CD14-positive monocyte (primary cell): ENCODE measurements at places on chromosomes 12 and 14.

DNA sequence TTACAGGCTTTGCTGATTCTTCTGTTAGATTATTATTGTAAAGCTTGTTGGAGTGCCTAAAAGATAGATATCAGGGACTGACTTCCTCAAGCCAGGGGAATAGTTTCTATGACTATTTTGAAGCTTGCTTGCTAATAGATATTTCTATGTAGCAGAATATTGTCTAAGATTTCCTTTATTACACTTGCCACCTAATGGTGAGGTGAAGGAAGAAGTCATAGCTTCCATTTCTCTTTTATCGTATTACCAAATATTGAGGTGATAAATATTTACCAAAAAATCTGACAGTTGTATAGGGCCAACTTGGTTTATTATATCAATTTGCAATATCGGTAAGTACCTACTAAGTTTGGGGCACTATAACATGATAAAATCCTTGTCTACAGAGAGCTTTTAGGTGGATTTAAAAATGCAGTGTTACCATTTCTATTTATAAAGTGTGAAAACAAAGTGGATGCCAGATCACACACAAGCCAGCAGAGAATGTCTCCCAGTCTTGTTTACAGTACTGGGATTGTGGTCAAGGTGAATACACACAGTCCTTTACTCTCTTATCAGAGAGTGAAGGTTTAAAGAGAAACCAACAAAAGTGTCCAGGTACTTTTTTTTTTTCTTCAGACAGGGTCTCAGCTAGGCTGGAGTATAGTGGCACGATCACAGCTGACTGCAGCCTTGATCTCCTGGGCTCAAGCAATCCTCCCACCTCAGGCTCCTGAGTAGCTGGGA lies 137.9 kb downstream of the IGF1 start:
- no peak for DNase-seq

DNA sequence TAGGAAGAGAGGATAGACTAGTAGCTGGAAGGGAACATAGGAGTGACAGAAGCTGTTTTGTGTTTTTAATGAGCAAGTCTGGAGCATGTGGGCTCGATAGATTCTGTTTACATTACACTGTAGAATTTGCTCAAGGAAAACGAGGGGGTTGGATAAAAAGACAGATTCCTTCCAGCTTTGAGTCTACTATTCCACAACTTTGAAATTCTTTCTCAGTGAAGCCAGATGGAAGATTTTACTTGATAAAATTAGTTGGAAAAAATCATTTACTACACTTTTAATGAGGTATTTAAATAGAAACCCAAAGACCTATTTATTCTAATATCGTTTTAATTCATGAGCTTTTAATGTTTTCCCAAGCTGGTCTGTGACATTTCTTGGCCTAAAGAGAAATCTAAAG lies 19.5 kb upstream of the EPS8 start:
- DNase-seq, result no peak

GRCh38 chr14:52111583-52111982 lies 42.7 kb upstream of the NID2 start:
- DNase-seq, result no peak

DNA sequence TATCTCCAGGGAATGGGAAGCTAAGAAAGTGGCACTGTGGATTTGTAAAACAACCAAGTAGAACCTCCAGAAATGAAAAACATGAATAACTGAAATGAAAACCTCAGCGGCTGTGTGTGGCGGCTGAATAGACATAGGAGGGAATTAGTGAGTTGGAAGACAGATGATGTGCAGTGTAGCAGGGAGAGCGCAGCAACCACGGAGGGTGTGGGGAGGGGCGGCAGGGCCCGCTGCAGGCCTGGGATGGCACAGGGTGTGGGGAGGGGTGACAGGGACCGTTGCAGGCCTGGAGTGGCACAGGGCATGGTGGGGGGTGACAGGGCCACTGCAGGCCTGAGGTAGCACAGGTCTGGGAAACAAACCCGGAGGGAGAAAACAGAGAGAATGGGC lies 51.1 kb downstream of the BEGAIN start:
- DNase-seq, result no peak

DNA sequence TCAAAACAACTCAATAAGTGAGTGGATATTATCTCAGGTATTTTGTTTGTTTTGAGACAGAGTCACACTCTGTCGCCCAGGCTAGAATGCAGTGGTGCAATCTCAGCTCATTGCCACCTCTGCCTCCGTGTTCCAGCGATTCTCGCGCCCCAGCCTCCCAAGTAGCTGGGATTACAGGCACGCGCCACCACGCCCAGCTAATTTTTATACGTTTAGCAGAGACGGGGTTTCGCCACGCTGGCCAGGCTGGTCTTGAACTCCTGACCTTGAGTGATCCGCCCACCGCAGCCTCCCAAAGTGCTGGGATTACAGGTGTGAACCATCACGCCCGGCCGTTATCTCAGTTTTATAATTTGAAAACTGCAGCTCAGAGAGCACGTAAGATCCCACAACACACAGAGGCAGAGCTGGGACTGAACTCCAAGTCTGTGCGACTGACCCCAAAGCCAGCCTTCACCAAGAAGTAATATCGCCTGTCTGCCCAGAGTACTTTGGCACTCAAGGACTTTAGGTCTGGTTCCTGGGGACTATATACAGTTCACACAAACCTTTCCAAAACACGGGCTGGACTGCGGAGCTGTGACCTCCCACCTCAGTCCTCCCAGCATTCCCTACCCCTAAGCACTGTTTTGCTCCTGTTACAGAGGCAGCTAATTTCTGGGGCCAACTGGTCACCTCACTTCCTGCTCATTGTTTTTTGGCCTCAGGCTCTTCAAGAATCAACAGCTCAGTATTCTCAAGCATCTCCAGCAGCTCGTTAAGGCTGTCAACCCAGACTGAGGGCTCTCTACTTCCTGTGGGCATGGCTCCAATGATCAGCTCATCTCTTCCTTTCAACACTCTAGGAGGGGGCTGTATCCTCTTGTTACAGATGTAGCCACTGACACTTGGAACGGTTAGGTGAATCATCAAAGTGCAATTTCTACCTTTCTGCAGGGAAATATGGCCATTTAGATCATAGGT lies 22.5 kb downstream of the TESC start:
- no peak for DNase-seq

- no peak for DNase-seq
Observed at GRCh38 chr12:110254971-110255540, 26.0 kb upstream of the ATP2A2 start.

DNA sequence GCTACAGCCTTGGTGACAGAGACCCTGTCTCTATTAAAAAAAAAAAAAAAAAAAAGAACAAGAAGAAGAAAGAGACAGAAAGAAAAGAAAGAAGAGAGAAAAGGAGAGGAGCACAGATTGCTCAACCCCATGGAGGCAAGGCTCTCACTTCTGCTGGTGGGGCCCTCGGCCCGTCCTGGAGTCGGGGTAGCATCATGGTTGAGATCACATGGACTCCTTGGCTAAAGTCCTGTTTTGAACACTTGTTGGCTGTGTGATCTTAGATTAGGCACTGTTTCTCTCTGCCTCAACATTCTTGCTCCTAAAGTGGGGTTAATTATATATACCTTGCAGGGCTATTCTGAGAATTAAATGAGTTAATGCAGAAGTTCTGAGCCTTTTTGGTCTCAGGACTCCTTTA lies 207.7 kb downstream of the CACNA1C start:
- DNase-seq, result no peak

- no peak for DNase-seq
Observed at GRCh38 chr12:48040354-48040753, 36.1 kb upstream of the COL2A1 start.

GRCh38 chr12:779745-780734 lies 27.7 kb downstream of the WNK1 start:
- DNase-seq, result peak; percentile 11

DNA sequence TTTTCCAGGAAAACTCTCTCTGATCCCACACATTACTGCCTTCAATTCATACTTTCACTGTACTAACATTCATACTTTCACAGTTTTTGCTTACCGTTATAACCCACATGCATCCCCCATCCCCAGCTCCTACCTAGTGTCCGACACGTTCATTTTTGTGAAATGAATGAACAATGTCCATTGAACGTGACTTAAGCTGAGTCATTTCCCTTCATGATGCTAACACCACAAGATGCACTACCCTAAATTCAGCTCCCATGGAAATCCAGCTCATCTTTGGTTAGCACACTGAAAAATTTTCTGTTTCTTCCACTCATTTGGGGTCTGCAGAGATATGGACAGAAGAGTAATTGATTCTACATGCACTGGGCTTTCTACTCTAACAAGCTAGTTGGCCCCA lies 84.7 kb downstream of the GALNT4 start:
- peak; percentile 69 for DNase-seq

GRCh38 chr12:104490850-104491249 lies 34.1 kb downstream of the CHST11 start:
- no peak for DNase-seq

GRCh38 chr12:56190695-56191155 lies 1.4 kb upstream of the SMARCC2 start:
- DNase-seq, result no peak

- no peak for DNase-seq
Observed at GRCh38 chr14:28151926-28152325, 614.7 kb upstream of the FOXG1 start.

- peak; percentile 71 for DNase-seq
Observed at GRCh38 chr12:53251477-53252348, 16.4 kb upstream of the ESPL1 start.

GRCh38 chr12:54603173-54603814 lies 14.8 kb upstream of the PPP1R1A start:
- peak; percentile 51 for DNase-seq

- DNase-seq, result no peak
Observed at GRCh38 chr12:38745601-38746000, 159.8 kb downstream of the CPNE8 start.

DNA sequence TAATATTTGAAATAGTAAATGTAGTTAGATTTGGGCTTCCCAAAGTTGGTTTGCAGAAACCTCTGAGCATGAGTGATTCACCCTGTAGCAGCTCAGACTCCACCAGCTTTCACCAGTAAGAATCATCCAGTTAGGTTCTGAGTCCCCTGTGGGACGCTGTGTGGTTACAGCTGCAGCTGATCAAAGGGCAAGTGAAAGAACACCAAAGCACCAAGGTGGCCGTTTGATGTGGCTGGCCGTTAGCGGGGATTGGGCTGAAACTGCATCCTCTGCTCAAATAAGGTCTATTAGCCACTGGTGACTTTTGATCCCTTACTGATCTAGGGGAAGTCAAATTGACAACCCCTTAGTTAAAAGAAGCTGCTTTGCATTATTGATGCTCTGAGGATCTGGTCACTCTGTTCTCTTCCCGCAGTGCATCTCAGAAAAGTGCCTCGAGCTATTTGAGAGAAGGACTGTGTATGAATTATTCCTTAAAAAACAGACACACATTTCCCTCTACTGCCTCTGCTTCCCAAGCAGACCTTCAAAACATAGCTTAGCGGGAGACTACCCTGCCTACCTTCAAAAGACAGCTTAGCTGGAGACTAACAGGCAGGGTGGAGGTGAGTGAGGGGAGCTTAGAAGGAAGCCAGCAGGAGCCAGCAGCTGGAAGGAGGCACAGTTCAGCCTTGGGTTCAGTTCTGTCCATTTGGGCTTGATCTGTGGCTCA lies 3.7 kb downstream of the ABHD12B start:
- no peak for DNase-seq

GRCh38 chr12:63068857-63069442 lies 82.1 kb downstream of the AVPR1A start:
- DNase-seq, result peak; percentile 2

- DNase-seq, result no peak
Observed at GRCh38 chr12:2397356-2398045, 344.7 kb downstream of the CACNA1C start.

DNA sequence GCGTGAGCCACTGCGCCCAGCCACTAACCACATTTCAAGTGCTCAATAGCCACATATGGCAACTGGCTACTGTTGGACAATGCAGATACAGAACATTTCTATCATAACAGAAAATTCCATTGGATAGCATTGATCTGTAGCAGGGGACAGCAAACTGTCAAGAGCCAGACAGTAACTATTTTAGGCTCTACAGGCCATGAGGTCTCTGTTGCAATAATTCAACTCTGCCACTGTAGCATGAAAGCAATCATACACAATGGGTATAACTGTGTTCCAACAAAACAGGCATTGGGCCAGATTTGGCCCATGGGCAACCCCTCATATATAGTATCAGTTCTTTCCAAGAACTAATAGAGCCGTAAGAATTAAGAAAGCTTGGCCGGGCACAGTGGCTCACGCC lies 8.0 kb downstream of the CSRNP2 start:
- DNase-seq, result no peak

GRCh38 chr12:27431185-27431584 lies 15.4 kb upstream of the SMCO2 start:
- DNase-seq, result peak; percentile 29

DNA sequence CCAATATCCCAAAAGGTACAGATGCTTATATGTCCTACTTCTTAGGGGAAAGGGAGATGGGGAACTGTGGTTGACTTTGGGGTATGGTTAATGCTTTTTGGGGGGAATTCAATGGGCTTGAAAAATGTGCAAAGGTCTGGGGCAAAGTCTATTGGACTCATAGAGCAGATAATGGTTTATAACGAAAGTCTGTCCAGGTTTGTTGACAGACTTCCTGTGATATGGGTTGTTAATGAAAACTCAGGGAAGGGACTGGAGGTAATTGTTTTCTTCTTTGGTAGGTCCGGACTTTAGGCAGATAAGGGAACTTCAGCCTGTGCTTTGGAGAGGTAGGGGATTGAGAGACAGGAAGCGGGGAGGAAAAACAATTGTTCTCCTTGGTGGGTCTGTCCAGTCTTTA lies 46.2 kb upstream of the LTA4H start:
- DNase-seq, result no peak

DNA sequence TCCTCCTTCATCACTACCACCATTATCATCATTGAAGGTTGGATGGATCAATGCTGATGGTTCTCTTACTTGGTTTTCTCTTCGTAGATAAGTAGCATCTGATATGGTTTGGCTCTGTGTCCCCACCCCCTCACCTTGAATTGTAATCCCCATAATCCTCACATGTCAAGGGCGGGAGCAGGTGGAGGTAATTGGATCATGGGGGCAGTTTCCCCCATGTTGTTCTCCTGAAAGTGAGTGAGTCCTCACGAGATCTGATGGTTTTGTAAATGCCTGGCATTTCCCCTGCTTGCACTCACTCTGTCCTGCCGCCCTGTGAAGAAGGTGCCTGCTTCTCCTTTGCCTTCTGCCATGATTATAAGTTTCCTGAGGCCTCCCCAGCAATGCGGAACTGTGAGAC lies 172.4 kb upstream of the PWP1 start:
- DNase-seq, result no peak

- no peak for DNase-seq
Observed at GRCh38 chr12:6641131-6641530, 5.4 kb upstream of the LPAR5 start.

- DNase-seq, result no peak
Observed at GRCh38 chr12:44859998-44860689, 16.0 kb downstream of the NELL2 start.

GRCh38 chr12:4555804-4556203 lies 6.2 kb upstream of the DYRK4 start:
- peak; percentile 74 for DNase-seq

- DNase-seq, result no peak
Observed at GRCh38 chr14:90886297-90886815, 70.1 kb upstream of the TTC7B start.

- DNase-seq, result peak; percentile 53
Observed at GRCh38 chr14:68271913-68272391, 452.4 kb downstream of the RAD51B start.
